ENCODE measurements at places on chromosomes 1 and 21. TPM values are rescaled to one million over a fixed set of nuclear protein-coding genes. Genes with fewer than 3 reads are reported as not detected.

- DNase-seq, result no peak
These were observed 19.1 kb upstream of the NPHP4 start for GRCh38 chr1:6011161-6011945.

DNA sequence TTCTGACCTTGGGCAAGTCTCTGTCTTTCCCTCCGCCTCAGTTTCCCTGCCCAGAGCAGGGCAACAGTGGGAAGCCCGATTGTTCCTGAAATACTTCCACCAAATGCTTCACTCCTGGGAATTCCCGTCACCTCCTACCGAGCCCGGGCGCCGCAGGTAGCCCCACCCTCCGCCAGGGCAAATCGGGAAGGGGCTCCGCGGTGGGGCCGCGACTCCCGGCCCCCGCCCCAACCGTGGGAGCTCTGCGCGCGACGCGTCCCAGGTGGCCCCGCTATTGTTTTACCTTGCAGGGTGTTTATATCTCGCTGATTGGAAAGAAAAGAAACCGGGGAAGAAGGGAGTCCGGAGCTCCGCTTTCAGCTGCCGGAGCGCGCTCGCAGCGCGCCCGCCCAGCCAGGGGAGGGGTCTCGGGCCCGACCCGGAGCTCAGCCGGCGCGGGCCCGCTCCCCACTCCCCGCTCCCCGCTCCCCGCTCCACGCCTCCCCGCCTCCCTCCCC lies 407 bp downstream of the IGSF3 start:
- no peak for DNase-seq

GRCh38 chr1:33753087-33753856 lies 110.6 kb upstream of the HMGB4 start:
- no peak for DNase-seq

GRCh38 chr1:80989455-80989854 lies 811.3 kb upstream of the ADGRL2 start:
- no peak for DNase-seq

DNA sequence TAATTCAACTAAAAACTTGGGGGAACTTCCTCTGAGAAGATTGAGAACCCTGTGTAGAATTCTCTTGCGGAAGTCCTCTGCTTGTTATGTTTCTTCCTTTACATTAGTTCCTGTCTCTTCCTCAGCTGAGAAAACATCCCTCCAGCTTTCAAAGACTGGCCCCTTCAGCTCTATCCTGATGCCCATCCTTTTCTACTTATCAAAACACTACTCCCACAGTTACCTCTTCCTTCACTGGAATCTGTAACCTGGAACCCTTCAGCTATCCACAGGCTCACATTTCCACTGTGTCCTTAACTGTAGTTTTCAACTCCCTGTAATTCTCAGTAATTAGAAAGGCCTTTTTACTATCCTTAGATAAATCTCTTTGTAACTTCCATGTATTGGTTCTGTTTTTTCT lies 6.0 kb upstream of the DEDD start:
- DNase-seq, result no peak

The CCDC181 gene
- 0.23 TPM for total RNA-seq

The FYB2 gene
- 2.9 TPM for total RNA-seq

Data from Caco-2 (cell line).